ENCODE measurements at places on chromosomes 7 and 10.

DNA sequence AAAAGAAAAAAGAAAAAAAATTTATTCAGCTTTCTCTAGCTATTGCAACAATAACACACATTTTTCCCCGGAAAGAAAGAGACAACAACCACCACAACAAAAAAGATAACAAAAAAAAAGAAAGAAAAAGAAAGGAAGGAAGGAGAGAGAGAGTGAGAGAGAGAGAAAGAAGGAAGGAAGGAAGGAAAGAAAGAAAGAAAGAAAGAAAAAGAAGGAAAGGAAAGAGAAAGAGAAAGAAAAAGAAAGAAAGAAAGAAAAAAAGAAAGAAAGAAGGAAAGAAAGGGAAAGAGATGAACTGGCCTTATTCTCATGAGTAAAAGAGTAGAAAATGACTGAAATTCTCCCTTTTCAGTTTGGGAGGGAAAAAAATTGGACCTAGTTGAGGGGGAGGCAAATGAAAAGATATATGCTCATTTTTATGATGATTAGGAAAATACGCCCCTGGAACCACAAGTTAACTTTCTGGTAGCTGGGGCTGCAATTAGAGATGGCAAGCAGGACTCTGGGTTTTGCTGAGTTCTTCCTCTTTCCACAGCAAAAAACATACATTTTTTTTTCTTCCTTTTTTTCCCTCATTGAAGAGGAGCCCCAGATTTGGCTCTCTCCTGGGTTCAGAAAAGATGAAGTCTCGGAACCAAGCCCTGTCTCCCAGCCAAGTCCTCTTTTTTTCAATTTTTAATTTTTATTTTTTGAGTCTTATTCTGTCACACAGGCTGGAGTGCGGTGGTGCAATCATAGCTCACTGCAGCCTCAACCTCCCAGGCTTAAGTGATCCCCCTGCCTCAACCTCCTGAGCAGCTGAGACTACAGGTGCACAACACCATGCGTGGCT is 12.6 kb upstream of the PRDX3 start:
- DNase-seq, result no peak

DNA sequence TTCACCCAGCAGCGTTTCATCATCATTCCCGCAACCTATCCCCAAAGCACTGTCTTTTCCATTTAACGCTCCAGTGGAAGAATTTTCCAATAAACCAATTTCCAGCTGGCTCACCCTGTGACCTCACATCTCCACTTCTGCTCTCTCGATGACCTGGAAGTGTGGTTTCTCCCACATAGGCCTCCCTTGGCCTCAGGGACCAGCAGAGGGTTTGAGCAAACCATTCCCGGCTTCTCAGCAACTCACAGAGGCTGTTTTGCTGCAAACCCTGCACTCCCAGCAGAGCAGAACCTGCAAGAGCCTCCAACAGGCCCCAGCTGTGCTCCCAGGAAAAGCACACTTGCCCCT is 523.0 kb upstream of the FOXK1 start:
- no peak for DNase-seq

- DNase-seq, result no peak
Observed at GRCh38 chr7:107233174-107233573, 64.4 kb downstream of the HBP1 start.

- no peak for DNase-seq
Observed at GRCh38 chr10:115976342-115976741, 296.7 kb downstream of the GFRA1 start.

DNA sequence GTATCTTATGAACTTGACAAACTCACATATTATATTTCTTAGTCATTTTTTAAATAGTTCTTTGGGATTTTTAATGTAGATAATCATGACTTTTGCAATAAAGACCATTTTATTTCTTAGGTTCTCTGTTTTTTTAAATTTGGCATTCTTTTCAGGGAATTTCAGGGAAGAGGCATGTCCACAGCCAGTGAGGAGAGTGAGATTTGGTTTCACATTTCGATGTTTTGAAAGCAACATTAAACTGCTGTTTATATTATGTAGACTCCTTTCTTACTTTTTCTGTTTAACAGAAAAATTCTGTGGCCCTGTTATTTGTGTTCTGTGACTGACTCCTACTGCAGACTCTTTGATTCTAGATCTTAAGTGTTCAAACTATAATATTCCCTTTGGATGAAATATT is 153.7 kb downstream of the FAM107B start:
- no peak for DNase-seq

- no peak for DNase-seq
Observed at GRCh38 chr7:25545124-25546008, 317.1 kb upstream of the NPVF start.

GRCh38 chr10:23543691-23544380 is 105.0 kb downstream of the OTUD1 start:
- no peak for DNase-seq

GRCh38 chr10:20746856-20747255 is 150.3 kb downstream of the NEBL start:
- DNase-seq, result no peak

DNA sequence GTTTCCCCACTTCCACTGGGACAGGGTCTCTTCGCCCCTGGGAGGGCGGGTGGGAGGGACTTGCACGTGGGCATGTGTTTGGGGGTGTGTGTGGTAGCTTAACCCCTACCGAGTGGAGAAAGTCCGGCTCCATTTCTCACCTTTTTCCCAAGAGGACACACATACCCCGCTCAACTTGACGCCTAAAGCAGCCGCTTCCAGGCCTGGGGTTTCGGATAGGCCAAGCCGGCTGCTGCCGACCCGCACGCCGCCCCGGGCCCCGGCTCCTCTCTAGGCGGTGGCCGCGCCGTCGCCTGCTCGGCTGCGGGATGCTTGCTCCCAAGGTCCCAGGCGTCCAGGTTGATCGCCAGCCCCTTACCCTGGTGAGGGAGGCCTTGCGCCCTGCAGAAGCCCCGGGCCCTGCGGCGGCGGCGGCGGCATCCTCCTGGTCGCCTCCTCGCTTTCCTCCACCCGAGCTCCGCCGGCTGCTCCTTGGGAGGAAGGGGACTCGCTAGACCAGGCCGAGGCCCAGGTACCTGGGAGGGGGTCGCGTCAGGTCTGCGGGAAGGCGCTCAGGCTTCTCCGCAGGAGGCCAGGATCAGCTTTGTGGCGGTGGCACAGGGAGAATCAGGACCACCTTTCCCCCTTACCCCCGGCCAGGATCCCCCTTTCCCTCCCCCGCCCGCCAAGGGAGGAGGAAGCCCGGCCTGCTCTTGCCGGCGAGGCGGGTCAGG is 3.2 kb upstream of the GATA3 start:
- DNase-seq, result no peak

DNA sequence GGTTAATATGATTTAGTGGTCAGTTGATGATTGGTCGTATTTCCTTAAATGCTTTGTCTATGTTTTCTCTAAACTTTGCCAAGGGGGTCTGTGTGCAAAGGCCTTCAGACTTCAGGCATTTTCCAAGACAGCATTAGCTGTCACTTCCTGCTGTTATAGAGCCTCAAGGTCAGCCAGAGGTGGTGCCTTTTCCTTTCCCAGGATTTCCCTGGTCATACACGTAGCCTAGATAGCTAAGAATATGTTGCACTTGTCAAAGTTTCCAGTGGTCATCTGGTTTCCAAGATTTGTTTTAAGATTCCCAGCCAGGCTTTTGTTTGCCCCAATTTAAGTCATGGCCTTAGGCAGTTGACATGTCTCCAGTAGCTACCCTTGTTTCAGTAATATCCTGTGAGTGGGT is 133.2 kb upstream of the IGFBP3 start:
- peak; percentile 65 for DNase-seq

GRCh38 chr7:148720472-148720871 is 21.8 kb downstream of the CUL1 start:
- peak; percentile 31 for DNase-seq

DNA sequence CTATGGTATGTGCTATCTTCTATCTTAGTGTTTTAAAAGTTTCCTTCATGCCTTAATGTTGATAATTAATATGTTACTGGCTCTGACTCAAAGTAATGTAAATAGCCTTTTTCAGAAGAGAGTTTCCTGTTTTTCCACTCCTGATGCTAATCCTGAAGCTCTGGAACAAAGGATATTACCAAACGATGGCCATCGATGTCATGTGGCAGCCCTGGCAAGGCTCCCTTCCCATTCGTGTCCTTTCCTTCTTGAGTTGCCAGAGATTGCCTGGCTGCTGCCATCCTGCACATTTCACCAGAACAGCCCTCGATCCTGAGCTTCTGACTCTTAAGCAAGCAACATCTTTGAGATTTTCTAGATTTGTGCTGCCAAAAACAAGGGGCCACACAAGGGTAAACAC is 46.0 kb downstream of the RNF133 start:
- DNase-seq, result peak; percentile 8

DNA sequence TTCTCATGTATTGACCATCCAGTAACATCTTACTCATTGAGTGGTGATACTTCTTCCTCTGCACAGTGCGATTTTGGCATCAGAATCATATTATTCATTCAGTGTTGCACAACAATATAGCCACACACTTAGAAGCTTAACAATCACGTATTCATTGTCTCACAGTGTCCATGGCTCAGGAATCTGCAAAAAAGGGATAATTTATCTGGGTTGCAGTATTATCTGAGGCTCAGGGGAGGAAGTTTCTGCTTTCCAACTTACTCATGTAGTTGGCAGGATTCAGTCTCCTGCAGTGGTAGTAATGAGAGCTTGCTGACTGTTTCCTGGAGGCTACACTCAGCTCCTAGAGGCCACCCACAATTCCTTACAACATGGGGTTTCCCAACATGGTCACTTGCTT is 803.6 kb downstream of the SORCS1 start:
- peak; percentile 98 for DNase-seq

GRCh38 chr10:92278996-92279696 is 11.7 kb downstream of the CPEB3 start:
- DNase-seq, result peak; percentile 19

DNA sequence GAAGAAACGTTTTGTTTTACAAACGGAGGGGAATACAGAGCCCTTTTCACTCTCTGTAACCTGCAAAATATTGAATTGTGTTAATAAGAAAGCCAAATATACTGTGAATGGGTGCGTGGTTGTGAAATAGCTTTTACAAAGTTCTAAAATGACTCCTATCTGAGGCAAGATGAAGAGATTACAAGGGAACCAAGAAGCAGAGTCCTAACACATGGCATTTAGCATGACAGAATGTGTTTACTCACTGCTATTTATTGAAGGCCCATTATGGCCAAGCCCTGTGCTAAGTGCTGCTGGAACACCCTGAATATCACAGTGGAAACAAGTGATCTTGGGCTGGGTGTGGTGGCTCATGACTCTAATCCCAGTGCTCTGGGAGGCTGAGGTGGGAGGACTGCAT is 12.9 kb downstream of the JCAD start:
- DNase-seq, result no peak

DNA sequence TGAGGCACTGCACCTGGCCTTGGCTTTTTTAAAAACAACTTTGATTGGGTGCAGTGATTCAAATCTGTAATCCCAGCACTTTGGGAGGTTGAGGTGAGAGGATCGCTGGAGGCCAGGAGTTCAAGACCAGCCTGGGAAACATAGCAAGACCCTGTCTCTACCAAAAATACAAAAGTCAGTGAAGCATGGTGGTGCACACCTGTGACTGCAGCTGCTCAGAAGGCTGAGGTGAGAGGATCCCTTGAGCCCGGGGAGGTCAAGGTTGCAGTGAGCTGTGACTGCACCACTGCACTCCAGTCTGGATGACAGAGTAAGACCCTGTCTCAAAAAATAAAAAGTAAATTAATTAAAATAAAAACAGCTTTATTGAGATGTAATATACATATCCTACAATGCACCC is 84.9 kb downstream of the NPTX2 start:
- no peak for DNase-seq

- no peak for DNase-seq
Observed at GRCh38 chr7:27875061-27875460, 135.1 kb downstream of the TAX1BP1 start.

Data from fibroblast of pulmonary artery (primary cell).